ENCODE measurements at places on chromosomes 4 and X.

- DNase-seq, result no peak
These were observed 26.7 kb upstream of the TEC start for GRCh38 chr4:48296365-48296764.

- no peak for DNase-seq
These were observed 277.9 kb downstream of the ADGRA3 start for GRCh38 chr4:22237846-22238494.

GRCh38 chr4:110780538-110780937 lies 157.7 kb upstream of the PITX2 start:
- DNase-seq, result no peak

- no peak for DNase-seq
These were observed 443.0 kb upstream of the GALNT7 start for GRCh38 chr4:172725581-172725980.

- DNase-seq, result no peak
These were observed 24.6 kb upstream of the ANTXR2 start for GRCh38 chr4:80097400-80098177.

GRCh38 chrX:46180258-46180687 lies 364.9 kb downstream of the ZNF674 start:
- no peak for DNase-seq

GRCh38 chr4:29581457-29581856 lies 1138.7 kb upstream of the PCDH7 start:
- no peak for DNase-seq

DNA sequence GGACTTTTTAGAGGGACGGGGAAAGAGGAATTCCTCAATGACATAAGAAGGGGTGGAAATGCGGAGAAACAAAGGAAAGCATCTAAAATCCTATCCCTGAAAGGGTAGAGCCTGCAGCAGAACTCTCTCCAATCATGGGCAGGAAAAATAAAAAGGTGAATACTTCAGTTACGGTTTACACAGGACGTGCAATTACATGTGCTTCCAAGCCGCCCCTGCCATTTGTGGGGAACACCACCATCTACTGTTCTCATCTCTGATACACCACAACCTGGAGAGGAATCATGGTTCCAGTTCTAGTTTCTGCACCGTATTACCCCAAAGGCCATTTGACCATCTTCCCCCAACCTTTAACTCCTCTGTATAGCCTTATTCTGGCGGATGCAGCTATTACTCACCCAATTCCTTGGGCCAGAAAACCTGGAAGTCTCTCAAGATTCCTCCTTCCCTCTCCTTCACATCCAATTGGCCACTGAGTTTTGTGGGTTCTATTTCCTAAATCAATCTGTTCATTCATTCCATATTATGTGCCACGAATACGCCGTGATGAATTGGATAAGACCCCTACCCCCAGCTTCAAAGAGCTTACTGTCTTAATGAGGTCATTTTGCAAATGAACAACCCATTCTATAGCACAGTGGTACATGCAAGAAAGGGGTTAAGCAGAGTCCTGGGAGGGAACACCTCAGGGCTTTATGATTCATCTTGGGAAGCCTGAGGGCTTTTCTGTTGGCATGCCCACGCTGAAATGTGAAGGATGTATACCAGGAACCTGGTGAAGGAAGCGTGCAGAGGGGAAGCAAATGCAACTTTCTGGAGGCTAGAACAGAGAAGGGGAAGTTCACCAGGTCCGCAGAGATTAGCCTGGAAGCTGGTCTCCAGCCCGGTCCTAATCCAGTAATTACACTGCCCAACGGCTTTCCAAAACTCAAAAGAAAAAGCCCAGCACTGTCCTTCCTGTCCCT lies 1.4 kb upstream of the MSL3 start:
- no peak for DNase-seq

DNA sequence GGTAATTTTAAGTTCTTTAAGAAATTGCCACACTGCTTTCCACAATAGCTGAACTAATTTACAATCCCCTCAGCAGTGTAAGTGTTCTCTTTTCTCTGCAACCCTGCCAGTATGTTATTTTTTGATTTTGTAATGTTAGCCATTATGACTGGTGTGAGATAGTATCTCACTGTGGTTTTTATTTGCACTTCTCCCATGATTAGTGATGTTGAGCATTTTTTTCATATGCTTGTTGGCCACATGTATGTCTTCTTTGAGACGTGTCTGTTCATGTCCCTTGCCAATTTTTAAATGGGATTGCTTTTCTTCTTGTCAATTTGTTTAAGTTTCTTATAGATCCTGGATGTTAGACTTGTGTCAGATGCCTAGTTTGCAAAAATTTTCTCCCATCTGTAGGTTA lies 86.1 kb downstream of the BMP3 start:
- DNase-seq, result no peak

DNA sequence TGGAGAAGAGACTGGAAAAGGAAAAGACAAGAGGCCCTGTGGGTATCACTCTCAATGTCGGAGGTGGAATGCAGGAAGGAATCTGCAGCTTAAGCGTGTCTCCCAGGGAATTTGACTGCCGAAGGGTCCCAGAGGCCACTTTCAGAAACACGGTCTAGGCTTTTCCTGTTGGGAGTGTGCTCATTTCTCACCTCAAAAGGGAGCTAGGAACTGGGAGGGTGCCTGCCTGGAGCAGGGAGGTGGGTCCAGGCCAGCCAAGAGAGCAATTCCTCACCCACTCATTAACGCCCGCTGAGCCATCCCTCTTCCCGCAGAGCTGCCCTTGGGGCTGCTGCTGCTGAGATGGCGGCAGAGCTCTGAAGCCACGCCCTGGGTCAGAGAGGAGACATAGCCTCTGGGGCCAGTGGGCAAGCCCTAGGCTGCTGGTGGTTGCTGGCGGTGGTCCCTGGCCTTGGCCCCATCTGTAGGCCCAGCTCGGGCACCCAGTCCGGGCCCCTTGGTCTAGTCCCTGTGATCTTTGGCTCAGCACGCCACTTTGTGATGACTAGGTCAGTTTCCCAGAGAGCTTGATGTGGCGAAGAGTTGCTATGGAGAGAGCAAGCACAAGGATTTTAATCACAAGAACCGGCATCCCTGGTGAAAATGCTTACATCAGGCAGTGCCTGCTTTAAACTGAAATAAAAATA lies 4.1 kb downstream of the ZNF185 start:
- no peak for DNase-seq
